Amygdala (tissue), 56 donors: ENCODE measurements at places on chromosomes 16 and 17.

- no peak for DNase-seq
These were observed 6.0 kb downstream of the GSDMA start for GRCh38 chr17:39968761-39969160.

- no peak for DNase-seq
These were observed 1.1 kb upstream of the CAPN15 start for GRCh38 chr16:526181-527014.

GRCh38 chr16:82062645-82063058 is 27.6 kb downstream of the HSD17B2 start:
- no peak for DNase-seq

- DNase-seq = no peak
These were observed 9.5 kb downstream of the ABCA9 start for GRCh38 chr17:69050999-69051775.

DNA sequence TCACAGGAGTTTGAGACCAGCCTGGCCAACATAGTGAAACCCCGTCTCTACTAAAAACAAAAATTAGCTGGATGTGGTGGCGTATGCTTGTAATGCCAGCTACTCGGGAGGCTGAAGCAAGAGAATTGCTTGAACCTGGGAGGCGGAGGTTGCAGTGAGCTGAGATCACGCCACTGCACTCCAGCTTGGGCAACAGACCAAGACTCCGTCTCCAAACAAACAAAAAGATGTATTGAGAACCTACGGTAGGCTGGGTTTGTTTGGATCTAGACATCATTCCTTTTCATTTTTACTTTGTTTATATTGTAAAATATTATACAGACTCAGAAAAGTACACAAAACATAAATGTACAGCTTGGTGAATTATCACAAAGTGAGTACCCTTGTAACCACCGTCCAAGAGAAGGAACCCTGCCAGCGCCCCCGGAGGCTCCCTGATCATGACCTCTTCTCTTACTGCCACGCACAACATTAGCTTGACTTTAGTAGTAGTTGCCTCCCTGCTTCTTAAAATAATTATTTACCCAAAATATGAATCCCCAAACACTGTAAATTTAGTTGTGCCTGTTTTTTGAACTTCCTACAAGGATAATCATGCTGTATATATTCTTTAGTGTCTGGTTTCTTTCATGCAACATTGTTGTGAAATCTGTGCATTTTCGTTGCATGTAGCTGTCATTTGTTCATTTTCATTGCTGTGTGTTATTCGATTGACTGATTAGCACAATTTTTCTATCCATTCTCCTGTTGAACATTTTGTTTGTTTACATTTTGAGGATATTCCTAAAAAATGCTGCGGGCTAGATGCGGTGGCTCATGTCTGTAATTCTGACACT is 56.5 kb downstream of the KSR1 start:
- DNase-seq = no peak

DNA sequence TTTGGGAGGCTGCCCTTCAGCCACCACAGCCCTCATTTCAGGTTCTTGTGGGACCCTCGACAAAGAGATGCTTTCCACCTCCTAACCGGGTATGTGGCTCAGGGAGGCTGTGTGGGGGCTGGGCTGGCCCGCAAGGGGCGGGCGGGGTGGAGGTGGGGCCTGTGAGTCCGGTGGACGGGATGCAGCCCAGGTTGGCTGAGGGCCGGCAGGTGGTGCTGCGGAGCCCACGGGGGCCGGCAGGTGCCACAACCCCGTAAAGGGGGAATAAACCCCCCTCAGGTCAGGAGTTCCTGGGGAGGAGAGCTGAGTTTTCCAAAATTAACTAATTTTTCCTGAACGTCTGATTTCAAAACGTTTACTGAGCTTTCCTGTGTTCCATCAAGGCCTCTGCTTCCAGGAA is 4.9 kb upstream of the CIAO3 start:
- DNase-seq = no peak

DNA sequence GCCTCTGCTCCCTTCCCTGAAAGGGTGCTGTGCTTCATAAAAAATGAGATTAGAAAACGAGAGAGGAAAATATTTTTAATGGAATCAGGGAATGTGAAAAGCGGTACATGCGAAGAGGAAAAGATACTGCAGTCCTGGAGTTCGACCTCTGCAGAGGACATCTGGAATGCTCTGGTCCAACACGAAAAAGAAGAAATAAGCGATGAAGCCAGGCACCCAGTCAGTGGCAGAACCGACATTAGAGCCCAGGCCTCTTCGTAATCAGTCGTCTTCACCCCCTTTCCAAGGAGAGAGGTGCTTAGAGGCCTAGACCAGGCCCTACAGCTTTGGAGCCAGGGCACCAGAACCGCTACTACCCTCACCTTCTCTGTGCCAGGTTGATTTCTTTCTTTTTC is 459 bp upstream of the MARCHF10 start:
- no peak for DNase-seq

- DNase-seq = no peak
These were observed 15.4 kb upstream of the CCL22 start for GRCh38 chr16:57343221-57343620.

DNA sequence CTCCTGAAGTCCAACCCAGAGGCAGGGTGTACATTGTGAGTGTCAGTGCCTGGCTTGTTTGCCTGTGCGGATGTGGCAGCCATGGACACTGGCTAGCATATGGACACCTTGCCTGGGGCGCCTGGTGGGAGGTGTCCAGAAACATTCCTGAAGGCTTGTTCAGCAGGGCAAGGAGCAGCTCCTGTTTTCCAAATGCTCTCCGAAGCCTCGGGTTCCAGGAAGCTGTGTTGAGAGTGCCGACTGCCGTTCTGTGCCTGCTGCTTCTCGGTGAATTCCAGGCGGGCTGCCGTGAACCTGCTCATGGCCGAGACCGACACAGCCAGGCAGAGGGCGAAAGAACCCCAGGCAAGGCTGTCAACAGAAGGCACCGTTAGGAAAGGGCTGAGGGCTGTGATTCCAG is 10.9 kb upstream of the DHRS7C start:
- DNase-seq = no peak

DNA sequence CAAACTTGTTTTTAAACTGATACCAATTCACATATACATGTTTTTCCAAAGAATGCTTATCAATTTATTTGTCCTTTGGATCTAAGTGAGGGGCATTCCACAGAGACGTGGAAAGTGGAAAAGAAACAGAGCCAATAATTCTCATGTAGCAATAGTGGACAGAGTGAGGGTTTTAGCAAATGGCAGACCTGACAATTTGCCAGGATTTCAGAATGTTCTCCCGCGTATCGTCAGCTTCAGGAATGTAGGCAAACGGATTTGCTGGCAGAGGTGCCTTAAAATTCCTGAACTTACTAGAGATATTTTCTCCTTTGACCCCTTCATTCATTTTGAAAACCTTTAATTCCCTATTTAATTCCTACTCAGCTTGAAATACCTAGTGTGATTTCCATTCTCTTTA is 193.4 kb upstream of the CPHXL start:
- no peak for DNase-seq

- no peak for DNase-seq
These were observed 385.0 kb downstream of the CDH11 start for GRCh38 chr16:64736857-64737256.

DNA sequence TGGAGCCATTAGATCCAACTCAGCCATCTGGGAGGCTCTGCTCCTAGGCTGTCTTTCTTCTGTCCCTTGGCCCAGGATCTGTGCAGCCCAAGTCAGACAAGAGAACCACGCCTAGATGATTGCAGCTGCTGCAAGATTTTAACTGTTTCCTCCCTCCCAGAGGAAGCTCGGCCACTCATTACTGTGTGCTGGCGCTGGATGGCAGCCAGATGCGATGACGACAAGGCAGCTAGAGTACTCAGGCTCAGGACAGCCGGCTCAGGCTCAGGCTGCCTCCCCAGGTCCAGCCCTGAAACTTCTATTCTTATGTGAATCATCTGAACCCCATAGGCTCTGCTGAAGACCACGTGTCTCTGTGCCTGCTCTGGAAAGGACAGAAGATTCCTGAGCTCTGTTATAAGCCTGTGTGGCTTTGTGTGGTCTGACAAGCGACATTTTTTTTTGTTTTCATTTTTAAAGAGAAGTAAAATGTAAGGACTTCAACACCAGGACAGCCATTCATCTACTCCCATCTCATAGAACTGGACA is 32.1 kb upstream of the FBXW10B start:
- DNase-seq = peak; percentile 75

DNA sequence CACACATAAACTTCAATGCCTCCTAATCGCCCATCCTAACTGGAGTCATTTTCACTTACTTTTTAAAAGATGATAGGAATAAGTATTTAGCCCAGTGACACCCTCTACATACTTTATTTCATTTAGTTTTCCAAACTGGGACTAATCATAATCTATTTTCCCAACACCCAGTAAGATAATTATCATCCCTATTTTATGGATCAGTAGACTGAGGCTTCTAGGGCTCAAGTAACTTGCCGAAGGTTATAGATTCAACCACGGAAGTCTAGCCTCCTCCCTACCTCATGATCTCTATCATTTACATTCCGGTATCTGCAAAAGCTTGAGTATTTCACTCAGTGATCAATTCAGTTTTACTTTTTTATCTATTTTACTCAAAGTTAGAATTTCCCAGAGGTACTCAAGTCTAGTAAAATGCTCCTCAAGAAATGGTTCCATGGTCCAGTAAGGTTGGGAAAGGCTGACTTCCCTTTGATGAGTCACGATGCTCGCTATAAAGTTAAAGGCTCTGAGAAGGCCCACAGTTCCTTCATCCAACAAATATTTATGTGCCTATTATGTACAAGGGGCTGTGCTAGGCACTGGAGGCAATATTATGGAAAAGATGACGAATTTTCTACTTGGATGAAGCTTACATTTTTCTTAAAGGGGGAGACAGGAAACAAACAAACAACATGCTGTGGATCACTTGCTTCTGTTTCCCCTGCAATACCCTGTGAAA is 75.1 kb downstream of the TOX3 start:
- DNase-seq = no peak

DNA sequence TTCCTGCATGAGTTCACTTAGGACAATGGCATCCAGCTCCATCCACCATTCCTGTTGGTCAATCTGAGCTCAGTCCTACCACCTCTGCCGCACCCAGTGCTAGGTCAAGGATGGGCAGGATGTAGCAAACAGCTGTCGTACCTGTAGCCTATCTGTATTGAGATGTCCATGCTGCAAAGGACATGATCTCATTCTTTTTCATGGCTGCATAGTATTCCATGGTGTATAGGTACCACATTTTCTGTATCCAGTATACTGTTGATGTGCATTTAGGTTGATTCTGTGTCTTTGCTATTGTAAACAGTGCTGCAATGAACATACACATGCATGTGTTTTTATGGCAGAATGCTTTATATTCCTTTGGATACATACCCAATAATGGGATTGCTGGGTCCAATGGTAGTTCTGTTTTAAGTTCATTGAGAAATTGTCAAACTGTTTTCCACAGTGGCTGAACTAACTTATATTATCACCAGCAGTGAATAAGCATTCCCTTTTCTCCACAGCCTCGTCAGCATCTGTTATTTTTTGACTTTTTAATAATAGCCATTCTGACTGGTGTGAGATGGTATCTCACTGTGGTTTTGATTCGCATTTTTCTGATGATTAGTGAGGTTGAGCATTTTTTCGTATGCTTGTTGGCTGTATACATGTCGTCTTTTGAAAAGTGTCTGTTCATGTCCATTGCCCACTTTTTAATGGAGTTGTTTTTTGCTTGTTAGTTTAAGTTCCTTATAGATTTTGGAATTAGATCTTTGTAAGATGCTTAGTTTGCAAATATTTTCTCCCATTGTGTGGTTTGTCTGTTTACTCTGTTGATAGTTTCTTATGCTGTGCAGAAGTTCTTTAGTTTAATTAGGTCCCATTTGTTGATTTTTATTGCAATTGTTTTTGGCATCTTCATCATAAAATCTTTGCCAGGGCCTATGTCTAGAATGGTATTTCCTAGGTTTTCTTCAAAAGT is 7.2 kb upstream of the MRTFB start:
- no peak for DNase-seq

DNA sequence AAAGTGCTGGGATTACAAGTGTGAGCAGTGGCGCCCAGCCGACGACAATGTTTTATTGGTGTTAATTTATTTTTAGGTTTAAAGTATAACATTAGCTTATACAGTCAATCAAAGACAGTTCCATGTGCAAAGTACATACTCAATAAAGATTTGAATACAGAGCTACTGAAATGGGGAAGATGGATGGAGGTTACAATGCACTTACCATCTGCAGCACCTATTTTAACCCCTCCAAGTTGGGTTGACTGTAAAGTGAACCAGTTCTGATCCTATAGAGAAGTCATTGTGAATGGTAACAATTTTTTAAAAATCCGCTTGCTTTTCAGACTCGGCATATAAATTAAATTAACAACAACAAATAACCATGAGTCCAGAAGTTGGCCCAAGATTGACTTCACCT is 679 bp upstream of the PSKH1 start:
- no peak for DNase-seq

- no peak for DNase-seq
These were observed 1.1 kb downstream of the IFT20 start for GRCh38 chr17:28334171-28334570.

DNA sequence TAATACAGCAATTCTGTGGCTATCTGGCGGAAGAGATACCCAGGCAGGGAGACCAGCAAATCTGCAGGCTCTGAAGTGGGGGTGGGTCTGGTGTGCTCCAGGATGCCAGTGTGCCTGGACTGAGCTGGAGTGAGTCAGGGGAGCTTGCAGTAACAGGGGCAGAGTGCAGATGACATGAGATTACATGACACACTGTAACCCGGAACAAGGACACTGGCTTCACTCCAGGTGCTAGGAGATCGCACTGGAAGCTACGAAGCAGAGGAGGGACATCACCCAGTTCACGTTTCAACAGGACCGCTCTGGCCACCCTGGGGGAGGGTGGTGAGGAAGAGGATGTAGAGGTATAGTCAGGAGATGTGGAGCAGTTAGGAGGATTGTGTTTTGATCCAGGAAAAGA is 475.6 kb downstream of the CDH13 start:
- DNase-seq = no peak

GRCh38 chr17:38751144-38751807 is 1.3 kb upstream of the PSMB3 start:
- no peak for DNase-seq

GRCh38 chr16:15440852-15441251 is 6.5 kb downstream of the BMERB1 start:
- no peak for DNase-seq

GRCh38 chr17:66670206-66670605 is 164.7 kb upstream of the CACNG5 start:
- DNase-seq = no peak

DNA sequence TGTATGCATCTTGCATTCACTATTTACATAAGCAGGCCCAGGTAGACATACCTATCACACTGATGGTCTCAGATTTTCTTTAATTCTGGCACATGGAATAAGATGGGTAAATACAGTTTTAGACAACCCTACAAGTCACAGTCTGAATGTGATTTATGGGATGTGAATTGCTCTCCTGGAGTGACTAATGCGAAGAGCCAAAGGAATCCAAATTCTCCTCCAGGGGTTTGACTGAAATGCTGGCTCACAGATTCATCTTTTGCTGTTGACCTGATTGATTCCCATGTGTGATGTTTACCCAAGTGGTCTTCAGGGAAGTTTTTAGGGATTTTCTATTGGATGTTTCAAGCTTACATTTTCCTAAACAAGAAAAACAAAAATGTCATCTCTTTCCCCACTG is 277.9 kb upstream of the MON1B start:
- no peak for DNase-seq

GRCh38 chr16:88472069-88472468 is 19.0 kb downstream of the ZFPM1 start:
- no peak for DNase-seq

- DNase-seq = no peak
These were observed 27.5 kb downstream of the AXIN2 start for GRCh38 chr17:65533852-65534457.
